Activated CD4-positive, alpha-beta T cell treated with anti-CD3 and anti-CD28 coated beads, Interleukin-2, amount 50 U/mL, for 1 hour (primary cell): ENCODE measurements at places on chromosomes 11 and 22.

- DNase-seq, result no peak
Measured at GRCh38 chr11:100981196-100981824, 148.3 kb downstream of the PGR start.

DNA sequence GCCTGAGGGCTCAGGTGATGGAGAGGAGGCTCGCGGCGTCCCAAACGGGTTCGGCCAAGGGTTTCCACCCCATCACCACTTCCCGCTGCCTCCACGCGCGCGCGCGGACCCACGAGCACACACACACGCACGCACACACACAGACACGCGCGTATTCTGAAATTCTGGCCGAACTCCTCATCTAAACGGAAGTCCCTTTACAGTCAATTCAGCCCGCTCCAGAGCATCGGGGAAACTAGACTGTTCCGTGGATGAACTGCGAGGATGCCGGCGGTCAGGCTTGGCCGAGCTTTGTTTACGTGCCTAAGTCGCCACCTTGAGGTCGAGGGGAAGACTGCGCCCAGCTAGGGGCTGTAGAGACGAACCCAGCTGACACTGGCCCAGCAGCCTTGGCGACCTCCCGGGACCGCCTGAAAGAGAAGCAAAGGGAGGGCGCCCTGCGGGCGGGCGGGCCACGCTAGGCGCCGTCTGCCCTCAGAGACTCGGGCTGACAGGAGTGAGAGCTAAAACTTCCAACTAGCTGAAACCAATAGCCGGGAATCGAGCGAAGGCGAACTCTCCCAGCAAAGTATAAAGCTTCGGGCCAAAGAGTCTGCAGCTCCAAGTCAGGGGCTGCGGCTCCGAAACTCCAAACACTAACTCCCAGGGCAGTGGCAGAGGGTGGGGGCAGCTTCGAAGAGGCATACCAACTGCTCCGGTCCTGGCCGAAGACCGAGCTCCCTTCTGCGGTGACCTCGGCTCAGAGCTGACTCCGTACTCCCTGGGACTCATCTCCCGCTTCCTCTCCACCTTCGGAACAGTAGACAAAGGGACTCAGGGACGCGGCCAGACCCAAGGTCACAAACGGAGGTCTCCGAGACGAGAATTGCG is 124.7 kb upstream of the C11orf58 start:
- peak; percentile 50 for DNase-seq

- DNase-seq, result no peak
Measured at GRCh38 chr11:9073466-9074225, 17.8 kb downstream of the SCUBE2 start.

DNA sequence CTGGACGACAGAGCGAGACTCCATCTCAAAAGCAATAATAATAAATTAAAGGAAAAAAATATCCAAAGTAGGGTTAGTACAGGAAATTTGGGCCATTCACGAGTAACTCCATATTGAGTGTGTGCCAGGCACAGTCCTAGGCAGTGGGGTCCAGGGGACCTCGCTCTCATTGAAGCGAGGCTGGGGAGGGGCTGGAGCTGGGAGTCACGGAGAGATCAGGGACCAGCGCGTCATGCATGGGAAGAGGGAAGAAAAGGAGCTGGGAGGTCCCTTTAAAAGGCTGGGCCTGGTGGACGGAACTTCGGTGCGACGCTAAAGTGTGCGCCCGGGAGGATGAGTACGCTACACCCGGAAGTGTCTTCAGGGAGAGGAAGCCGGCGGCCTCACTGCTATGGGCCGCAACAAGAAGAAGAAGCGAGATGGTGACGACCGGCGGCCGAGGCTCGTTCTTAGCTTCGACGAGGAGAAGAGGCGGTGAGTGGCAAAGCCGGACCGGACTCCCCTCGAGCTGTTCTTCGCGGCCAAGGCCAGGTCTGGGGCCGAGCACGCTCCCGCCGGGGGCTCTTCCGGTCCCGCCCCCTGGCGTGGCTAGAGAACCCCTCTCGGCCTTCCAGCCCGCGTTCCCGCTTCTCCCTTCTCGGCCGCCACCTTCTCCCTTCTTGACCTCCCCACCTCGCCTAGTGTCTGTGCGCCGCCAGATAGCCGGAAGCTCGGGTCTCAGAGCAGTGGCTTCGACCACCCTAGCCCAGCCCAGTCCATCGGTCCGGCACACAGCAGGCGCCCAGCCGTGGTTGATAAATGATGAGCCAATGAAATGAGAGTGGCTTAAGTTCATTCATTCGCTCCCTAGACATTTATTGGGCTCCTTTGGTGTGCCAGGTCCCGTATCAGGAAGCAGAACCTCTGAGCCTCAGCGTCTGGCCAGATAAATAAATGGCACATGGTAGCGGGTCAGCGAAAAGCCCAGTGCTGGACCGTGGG is at the start of gene NOL12:
NOL12 (plus strand) TSS at position 342 of the 981 bp plus-strand sequence; CDS start at position 392, 50 bp downstream.
- DNase-seq, result peak; percentile 68

- DNase-seq, result no peak
Measured at GRCh38 chr11:101867951-101868350, 46.9 kb upstream of the CEP126 start.

DNA sequence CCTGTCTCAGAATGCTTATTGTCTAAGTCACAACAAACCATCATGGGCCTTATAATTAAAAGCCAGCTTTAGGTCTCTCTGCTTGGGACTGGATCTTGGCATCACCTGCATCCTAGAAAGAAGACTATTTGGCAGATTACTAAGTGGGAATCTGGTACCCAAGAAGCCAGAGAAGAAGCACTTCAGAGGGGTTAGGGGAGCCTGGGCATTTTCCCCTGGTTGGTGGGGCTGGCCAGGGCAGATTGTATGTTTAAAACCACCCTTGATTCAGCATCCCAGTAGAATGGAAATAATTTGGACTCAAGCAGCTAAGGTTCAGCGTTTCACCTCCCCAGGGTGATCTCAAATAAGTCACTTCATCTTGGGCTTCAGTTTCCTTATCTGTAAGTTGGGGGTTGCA is 193.7 kb downstream of the MIAT start:
- no peak for DNase-seq

DNA sequence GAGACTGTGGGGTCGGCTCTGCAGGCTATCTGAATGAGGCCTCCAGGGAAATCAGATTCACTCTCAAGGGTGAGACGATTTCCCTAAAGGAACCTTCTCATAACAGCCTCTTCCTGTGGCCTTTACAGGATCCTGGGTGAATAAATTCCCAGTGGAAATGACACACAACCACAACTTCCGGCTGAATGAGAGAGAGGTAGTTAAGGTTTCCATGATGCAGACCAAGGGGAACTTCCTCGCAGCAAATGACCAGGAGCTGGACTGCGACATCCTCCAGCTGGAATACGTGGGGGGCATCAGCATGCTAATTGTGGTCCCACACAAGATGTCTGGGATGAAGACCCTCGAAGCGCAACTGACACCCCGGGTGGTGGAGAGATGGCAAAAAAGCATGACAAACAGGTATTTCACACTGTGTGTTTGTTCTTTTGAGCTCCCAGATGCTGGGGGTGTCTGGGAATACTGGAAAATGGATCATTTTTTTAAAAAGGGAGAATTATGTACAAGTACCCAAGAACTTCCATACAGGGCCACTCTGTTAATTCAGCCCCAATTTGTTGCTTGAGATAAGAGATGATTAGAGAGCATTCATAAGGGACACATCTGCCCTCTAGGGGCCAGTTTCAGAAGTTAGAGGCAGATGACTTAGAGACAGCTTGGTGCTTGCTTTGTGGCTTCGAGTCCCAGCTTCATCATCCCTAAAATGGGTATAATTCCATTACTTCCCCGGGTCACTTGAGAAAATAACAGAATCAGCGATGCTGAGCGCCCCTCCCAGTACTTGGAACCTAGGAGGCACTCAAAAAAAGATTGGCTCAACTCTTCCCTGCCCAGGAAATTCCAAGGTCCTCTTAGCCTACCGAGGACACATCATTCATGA is 10.2 kb downstream of the SERPIND1 start:
- peak; percentile 22 for DNase-seq

DNA sequence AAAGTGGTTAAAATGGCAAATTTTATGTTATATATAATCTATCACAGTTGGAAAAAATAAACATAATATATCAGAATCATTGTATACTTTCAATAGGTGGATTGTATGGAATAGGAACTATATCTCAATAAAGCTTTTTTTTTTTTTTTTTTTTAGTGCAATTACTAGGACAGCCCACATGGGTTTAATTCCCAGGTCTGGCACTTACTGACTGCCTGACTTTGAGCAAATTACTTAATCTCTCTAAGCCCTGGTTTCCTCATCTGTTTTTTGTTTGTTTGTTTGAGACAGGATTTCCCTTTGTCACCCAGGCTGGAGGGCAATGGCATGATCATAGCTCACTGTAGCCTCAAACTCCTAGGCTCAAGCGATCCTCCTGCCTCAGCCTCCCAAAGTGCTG is 26.1 kb upstream of the BAIAP2L2 start:
- DNase-seq, result no peak

GRCh38 chr11:66112601-66113499 is 42.8 kb downstream of the PACS1 start:
- no peak for DNase-seq

- no peak for DNase-seq
Measured at GRCh38 chr22:36682811-36683210, 20.7 kb downstream of the CACNG2 start.

DNA sequence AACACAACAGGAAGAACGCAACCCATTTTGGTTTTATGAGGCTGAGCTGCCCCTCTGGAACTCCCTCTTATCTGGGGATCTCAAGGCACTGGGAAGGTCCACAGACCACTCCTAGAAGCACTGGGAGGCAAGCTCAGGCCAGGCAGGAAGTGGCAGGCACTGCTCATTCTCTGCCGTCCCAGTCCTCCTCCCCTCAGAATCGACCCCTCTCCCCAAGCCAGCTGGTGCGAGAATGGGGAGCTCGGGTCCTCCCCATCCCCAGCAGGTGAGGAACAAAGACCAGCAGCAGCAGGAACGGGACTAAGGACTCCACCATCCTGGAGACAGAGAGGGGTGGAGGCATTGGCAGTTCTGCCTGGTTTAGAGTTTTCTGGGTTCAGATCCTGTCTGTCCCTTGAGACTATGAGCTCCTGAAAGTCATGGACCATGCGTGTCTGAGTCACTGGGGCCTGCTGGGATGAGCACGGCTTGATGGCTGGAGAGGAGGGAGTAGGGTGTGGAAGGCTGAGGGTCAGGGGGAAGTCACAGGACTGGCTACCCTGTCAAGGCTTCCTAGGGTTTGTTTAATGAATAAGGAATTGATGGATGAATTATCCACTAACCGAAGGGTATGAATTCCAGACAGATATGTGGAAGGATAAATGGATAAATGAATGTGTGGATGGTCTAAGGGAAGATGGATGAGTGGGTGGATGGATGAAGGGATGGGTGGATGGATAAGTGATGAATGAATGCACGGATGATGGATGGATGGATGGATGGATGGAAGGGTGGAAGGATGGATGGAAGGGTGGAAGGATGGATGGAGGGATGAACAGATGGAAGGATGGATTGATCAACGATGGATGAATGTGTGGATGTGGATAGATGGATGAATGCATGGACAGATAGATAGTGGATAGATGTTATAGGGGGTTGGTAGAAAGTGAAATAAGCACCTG is 6.4 kb downstream of the MYEOV start:
- no peak for DNase-seq

DNA sequence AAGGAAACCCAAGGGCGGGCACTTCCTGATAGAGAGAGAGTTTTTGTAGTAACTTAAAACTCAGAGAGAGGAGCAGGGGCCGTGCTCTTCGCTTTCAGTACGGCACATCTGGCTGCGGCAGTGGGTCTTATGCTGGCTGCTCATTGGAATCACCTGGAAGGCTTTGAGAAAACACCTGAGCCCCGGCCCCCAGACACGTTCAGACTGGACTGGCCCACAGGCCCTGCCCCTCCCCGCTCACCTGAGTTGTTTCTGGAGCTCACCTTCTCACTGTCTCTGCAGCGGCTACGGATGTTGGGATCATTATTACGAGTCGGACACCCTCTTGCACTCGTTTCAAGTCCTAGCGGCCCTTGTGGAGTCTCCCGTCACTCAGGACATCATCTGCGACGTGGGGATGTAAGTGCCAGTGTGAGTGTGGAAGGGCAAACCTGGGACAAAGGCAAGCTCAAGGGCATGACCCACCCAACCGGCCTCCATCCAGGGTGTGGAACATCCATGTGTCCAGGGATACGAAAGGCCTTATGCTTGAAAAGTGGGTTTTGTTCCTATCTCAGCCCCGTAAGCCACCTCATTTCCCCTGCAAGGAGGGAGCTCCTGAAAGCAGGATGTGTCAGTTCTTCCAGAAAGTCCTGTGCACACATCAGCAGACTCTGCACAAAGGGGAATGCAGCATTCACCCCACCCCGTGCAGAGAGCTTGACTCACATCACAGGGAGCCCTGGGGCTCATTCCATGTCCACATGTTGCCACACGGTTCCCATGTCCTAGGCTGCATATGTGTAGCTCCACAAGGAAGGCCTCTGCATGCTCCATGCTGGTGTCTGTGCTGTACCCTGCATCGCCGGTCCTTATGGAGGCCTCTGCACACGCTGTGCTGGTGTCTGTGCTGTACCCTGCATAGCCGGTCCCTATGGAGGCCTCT is 5.4 kb downstream of the NADSYN1 start:
- DNase-seq, result no peak

DNA sequence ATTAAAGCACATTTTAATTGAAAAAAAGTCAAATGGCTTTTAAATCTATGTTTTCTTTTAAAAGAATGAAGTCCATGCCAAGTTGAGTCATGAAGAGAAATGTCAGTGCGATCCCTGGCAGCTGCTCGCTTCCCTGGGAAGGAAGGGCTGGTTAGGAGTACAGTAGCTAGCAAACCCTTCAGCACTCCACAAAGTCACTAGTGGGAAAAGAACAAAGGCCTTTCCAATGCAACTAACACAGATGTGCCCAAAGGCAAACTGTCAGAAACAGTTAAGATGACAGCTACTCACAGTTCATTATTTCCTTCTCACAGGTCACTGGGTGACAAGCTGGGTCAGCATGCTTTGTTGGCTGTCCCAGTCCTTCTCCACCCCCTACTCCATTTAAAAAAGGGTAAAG is 308.7 kb downstream of the DCDC1 start:
- DNase-seq, result no peak

DNA sequence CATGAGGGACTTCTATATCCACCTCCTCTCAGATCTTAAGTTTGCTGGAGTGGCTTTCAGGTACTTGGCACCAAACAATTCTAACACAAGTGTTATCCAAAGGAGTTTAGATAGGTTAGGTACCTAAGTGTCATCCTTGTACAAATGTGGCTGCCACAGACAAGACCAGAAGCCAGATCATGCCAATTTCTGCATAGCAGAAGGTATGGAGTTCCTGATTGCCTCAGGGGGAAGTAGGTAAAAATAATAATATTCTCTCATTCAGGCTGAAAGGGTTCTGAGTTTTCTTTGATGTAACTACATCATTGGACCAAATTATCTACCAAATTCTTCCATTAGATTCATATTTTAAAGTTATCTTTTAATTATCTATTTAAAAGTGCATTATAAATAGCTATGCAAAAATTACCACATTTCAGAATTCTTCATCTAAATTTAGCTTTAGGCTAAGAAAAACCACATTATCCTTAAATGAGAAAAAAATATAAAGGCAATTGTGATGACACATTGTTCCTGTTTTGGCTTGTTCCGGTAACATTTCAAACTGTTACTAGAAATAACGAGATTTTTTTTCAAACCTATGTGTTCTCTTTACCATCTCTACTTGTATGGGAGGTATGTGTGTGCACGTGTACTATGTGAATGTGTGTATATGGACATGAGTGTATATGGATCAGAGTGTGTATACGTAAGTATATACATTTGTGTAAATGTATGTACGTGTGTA is 66.2 kb upstream of the POU2AF2 start:
- no peak for DNase-seq
